NCI-H2081 treated with DMSO at 0.1 percent for 48 hours (cell line): ENCODE measurements at places on chromosomes 12 and 14.

DNA sequence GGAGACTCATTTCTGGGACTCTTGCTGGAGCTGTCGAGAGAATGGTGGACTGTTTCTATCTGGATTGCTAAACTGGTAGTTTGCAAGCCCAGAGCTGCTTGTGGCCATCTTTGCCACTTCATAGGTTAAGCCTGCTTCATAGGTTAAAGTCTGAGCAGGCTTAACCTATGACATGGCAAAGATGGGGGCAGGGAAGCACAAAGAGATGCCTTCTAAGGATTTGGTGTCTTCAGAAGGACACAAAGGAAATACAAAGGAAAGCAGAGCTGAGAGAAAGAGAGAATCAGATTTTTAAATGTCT lies 78.4 kb upstream of the MAX start:
- DNase-seq: no peak

DNA sequence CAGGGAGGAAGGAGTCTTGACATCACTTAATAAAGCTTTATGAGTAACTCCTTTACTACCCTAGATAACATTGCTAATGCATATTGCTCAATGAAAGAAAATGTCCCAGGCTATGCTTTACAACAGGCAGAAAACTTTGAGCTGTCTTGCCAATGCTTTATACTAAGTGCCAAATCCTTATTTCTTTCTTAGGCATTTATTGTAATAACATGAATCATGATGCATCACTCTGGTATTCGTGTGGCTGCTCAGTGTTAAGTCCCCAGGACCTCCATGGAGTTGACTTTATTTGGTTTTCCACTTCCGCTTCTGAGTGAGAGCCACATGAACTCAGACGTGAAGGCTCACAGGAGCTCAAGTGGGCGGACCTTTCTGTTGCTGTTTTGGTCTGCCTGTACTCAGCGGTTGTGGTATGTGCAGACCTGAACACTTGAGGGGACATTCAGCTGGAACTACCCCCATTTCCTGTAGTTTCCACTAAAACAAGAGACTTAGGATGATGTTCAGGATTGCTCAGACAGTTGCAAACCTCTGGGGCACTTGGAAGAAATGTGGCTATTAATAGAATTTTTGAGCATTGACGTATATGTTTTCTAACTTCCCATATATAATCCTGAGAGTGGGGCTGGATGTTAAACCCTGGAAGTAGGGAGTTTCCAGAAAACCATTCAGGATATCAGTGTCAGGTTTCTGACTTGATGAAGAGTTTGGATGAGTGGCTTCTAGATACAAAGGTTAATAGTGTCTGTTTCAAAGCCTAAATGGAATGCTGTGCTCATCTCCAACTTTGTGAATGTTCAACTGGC lies 258.6 kb downstream of the MSRB3 start:
- DNase-seq: no peak

GRCh38 chr12:4745249-4745648 lies 25.0 kb downstream of the GALNT8 start:
- no peak for DNase-seq

DNA sequence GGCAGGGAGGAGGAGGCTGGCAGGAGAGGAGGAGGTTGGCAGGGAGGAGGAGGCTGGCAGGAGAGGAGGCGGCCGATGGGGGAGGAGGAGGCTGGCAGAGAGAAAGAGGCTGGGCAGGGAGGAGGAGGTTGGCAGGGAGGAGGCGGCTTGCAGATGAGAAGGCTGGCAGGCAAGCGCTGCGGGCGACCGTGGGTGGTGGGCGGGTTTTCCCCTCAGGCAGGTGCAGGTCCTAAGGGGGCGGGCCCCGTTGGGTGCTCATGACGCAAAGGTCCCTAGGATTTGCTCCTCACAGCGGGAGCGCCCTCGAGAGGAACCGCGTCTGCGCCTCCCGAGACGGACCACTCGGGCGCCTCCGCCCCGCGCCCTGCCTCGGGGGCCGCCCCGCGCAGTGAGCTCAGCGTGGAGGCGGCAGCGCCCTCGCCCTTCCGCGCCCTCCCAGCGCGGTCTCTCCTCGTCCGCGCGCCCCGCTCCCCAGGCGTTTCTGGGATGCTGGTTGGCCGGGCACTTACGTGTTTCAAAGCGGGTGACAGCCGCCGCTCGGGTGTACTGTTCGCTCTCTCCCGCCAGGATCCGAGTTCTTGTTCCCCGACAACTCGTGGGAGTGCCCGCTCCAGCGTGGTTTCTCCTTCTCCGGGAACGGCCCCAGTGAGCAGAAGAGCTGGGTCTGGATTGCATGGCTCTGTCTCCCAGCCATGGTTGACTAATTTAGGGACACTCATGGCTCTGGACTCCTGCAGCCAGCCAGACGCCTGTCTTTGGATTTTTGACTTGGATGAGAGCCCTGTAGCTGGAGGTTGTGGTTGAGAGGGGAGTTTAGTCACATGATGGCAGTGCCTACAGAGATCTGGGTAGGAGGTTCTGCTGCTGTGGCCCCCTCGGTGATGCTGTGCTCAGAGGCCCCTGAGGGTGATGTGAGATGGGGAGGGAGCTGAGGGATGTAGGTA lies 64.1 kb upstream of the PPP4R3A start:
- no peak for DNase-seq

GRCh38 chr12:47346251-47347019 lies 266.7 kb upstream of the AMIGO2 start:
- DNase-seq: no peak

GRCh38 chr12:25433581-25434325 lies 119.3 kb downstream of the LMNTD1 start:
- no peak for DNase-seq

GRCh38 chr12:92421701-92422100 lies 276.1 kb upstream of the BTG1 start:
- no peak for DNase-seq

GRCh38 chr12:14952299-14952921 lies 9.0 kb downstream of the ARHGDIB start:
- no peak for DNase-seq

- no peak for DNase-seq
Observed at GRCh38 chr12:106721915-106722314, 52.6 kb upstream of the RIC8B start.

DNA sequence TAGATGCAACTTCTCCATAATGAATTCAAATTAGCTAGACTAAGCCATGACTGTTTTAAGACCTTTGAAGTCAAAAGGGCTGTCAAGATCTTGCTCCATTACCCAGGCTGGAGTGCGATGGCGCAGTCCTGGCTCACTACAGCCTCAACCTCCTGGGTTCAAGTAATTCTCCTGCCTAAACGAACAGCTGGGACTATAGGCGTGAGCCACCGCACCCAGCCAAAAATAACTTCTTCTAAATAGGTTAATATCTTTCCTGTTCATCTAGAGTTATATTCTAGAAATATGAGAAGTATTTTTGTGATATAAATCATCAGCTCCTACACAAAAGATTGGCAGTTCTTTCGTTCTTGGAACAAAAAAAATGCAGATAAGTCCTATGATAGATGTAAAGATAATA lies 39.6 kb upstream of the SOS2 start:
- no peak for DNase-seq
